ENCODE measurements at places on chromosomes 5 and 9.

DNA sequence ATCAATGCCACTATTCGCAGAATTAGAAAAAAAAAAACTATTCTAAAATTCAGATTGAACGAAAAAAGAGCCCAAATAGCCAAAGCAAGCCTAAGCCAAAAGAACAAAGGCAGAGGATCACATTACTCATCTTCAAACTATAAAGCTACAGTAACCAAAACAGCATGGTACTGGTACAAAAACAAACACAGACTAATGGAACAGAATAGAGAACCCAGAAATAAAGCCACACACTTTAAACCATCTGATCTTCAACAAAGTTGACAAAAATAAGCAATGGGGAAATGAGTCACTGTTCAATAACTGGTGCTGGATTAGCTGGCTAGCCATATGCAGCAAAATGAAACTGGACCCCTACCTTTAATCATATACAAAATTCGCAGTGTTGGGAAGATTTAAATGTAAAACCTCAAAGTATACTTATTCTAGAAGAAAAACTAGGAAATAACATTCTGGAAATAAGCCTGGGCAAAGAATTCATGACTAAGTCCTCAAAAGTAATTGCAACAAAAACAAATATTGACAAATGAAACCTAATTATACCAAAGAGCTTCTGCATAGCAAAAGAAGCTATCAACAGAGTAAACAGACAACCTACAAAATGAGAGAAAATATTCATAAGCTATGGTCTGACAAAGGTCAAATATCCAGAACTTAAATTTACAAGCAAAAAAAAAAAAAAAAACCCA is 153.7 kb downstream of the NDUFS4 start:
- DNase-seq: no peak

DNA sequence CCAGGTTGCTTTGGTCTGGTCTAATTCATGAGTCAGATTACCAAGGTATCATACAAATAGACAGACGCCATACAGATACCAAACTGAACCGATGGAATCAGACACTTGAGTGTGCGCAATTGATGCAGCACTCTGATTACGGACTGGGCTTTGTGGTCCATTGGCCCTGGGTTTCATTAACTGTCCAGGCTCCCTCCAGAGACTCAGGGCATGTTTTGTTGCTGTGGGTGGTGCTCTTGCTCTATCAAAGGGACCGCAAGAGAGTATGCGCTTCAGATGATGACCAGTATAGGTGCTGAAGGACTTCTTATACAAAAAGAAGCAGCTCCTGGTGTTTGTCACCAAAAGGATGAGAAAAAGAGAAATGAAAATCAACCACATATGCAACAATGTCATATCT is 36.9 kb upstream of the ANKRD55 start:
- no peak for DNase-seq

GRCh38 chr5:156137071-156137869 is 189.7 kb upstream of the SGCD start:
- no peak for DNase-seq

DNA sequence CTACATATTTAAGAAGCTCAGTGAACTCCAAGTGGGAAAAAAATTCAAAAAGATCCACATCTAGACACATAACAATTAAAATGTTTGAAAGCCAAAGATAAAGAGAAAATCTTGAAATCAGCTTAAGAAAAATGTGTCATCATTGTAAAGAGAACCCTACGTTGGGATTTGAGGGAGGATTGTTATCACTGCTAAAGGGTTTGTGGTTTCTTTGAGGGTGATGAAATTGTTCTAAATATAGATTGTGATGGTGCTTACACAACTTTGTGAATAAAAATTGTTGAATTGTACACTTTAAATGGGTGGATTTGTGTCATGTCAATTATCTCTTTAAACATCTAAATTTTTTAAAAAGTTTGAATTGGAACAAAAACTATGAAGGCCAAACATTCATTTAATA is 92.2 kb upstream of the ADAMTS19 start:
- no peak for DNase-seq

DNA sequence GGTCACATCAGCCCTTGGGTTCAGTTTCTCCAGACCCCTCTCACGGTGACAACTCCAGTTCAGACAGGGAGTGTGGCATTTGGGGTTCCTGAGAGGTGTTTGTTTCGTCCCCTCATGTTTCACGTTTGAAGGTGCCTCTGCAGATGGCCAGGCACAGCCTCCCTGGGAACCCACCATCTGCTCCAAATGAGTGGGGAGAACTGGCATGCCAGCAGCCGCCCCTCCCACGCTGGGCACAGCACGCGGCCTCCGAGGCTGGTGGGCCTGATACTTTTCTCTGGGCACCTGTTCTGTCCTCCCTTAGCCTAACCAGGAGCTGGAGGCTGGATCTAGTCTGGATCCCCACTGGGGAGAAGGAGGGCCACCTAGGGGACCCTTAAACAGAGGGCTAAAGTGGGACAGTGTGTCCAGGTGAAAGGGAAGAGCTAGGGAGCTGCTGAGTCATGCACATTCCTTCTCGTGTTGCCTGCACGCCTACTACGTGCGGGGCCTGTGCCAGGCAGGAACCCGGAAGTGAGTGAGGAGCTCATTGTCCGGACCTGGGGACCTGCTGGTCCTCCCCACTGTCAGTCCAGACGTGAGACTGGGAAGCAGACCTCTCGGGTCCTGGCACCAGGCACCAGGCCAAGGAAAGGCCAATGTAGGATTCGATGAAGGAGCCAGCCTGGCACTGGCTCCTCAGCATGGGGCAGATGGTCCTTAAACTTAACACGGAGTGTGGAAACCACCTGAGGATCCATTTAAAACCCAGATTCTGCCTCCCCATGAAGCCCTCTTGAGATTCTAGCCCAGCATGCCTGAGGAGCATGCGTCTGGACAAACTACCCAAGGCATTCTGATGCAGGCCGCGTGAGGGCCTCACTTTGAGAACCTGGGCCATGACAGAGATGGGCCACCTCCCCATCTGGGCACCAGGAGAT is 11.7 kb downstream of the DNM1 start:
- no peak for DNase-seq

DNA sequence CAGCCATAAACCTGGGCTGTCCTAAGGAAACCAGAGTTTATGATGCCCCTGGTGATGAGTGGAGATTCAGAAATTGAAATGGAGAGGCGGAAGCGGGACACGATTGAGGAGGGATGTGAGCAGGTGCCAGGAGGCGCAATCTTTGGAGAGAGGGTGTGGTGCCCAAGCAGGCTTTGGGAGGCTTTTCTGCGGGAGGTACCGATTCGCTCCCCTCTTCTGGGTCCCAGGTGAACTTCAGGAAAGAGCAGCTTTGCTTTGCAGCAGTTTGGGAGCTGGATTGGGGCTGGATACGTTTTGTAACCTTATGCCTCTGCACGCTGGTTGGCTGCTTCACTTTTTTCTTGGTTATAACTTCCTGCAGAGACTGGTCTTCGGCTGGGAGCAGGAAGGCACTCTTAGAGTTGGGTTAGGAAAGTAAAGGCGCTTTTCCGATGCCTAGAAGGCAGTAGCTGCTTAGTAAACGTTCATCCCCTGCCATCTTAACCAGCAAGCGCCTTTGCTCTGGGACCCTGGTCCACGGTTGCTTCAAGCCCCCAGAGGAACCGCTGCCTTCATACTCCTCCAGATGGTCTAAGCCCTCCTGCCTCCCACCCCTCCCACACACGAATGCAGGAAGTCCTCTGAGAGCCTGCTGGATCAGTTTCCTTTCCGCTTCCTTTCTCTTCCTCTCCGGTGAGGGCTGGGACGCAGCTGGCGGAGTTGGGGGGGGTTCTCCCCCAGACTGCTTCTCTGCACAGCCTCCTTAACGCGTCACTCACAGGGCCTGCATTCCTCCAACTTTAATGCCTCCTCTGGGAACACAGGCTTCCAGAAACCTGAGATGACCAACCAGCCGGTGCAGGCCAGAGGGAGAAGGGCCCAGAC is 15.2 kb upstream of the NEK6 start:
- DNase-seq: no peak

- DNase-seq: no peak
These were observed 582.7 kb downstream of the DTWD2 start for GRCh38 chr5:118405650-118406061.

GRCh38 chr5:139413153-139413552 is 9.3 kb upstream of the SPATA24 start:
- no peak for DNase-seq

GRCh38 chr5:168798065-168799023 is 219.2 kb upstream of the PANK3 start:
- DNase-seq: no peak

DNA sequence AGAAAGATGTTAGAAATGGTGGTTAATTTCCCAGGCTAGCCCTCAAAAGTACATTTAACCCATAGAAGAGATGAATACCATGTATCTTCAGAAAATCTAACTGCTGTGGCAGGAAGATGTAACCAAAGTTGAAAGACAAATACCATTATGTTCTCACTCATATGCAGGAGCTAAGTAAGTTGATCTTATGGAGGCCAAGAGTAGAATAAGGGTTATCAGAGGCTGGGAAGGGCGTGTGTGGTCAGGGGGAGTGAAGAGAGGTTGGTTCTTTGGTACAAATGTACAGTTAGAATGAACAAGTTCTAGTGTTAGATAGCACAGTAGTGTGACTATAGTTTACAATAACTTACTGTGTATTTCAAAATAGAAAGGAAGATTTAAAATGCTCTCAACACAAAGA is 61.7 kb downstream of the CDC14B start:
- no peak for DNase-seq

GRCh38 chr5:163815240-163815791 is 309.9 kb downstream of the MAT2B start:
- no peak for DNase-seq

- no peak for DNase-seq
These were observed 79.8 kb downstream of the ARSB start for GRCh38 chr5:78905084-78905938.

Data from activated naive CD4-positive, alpha-beta T cell (primary cell).